ENCODE measurements at places on chromosomes 3 and 15.

GRCh38 chr3:153552887-153553604 is 391.0 kb downstream of the RAP2B start:
- DNase-seq, result no peak

DNA sequence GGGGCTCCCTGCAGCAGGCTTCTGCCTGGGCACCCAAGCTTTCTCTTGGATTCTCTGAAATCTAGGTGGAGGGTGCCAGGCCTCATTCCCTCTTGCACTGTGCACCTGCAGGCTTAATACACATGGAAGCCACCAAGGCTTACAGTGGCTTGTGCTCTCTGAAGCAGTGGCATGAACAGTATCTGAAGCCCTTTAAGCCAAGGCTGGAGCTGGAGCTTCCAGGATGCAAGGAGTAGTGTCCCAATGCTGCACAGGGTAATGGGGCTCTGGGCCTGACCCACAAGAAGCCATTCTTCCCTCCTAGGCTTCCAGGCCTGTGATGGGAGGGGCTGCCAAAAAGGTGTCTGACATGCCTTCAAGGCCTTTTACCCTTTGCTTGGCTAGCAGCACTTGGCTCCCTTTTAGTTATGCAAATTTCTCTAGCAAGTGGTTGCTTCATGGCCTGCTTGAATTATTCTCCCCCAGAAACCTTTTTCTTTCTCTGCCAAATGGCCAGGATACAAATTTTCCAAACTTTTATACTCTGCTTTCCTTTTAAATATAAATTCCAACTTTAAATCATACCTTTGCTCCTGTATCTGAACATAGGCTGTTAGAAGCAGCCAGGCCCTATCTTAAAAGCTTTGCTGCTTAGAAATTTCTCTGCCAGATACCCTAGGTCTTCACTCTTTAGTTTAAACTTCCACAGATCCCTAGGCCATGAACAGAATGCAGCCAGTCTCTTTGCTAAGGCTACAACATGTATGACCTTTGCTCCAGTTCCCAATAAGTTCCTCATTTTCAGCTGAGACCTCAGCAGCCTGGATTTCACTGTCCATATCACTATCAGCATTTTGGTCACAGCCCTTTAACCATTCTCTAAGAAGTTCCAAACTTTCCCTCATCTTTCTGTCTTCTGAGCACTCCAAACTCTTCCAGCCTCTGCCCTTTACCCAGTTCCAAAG is 201.1 kb upstream of the LRRFIP2 start:
- no peak for DNase-seq

DNA sequence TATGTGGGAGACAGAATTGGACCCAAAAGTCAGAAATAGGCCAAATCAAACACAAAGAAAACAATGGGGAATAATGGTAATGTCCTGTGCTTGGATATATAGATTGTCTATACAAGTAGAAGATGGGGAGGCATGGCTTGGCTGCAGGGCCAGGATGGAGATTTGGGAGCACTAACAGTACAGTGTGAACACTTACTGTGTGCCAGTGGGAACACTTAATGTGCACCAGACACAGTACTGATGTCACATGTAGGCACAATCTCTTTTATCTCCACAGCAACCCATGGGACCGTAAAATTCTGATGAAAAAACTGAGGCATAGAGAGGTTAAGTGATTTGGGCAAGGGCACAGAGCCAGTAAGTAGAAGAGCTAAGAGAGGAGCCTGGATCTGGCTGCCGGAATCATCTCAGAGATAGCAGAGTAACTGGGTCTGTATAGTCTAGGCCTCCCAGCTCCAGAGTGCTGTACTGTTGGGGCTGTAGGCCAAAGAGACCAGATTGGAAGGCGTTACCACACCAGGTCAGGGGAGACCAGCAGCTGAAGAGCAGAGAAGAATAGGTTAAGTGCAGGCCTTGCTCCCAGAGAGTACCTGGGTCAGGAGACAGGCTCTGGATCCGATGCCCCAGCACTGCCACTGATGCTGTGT is 63.3 kb downstream of the RLBP1 start:
- no peak for DNase-seq

DNA sequence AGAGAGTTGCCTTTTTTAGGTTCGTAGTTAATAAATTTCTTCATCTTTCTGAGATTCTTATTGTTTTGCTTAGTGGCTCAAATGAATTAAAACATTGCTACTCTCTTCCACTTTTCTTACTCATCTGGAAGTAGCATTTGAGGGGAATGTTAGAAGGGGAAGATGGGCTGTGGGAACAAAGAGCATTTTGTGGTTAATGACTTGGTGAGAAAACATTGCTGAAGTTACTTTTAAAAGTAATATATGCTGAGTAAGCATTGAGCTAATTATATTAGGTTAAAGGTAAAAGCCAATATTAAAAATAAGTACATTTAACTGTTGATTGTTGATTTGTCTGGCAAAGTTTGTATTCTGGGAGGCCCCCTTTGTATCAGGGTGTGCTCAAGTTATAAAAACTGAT is 5.7 kb downstream of the MORF4L1 start:
- no peak for DNase-seq

DNA sequence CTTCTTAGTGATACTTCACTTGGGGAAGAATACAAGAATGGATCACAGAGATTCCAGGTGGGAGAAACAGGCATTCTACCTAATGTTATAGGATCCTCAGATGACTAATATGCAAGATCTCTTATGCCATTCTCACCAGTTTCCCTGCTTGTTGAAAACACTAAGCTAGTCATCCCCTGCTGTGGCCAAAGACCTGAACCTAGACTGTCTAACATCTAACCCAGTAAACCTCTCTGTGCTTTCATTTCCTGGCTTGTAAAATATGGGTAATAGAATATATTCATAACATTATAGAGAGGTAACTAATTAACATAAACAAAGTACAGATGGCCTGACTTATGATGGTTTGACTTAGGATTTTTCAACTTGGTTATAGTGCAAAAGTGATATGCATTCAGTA is 776.3 kb downstream of the TUSC7 start:
- no peak for DNase-seq
